H7 (cell line): ENCODE measurements at places on chromosomes 2 and 18. TPM values are rescaled to one million over a fixed set of nuclear protein-coding genes. Genes with fewer than 3 reads are reported as not detected.
A peak's percentile ranks its signal among the peaks of the same experiment; 100 is the strongest.

Gene GPR35
- total RNA-seq: 0.07 TPM in 1 of 2 replicates, not detected in the other

Gene DUSP2
- total RNA-seq: 2.0 and 3.6 TPM in 2 replicates

Gene AGAP1
- total RNA-seq: 12.6 and 17.1 TPM in 2 replicates

Gene REEP1
- 0.48 and 0.59 TPM in 2 replicates for total RNA-seq

Gene SIX3
- total RNA-seq: 1.7 and 3.0 TPM in 2 replicates

Gene NOL4
- 0.07 and 0.66 TPM in 2 replicates for total RNA-seq

Gene IL36G
- 0.37 TPM in 1 of 2 replicates, not detected in the other for total RNA-seq

Gene CASP10
- total RNA-seq: 5.1 and 5.4 TPM in 2 replicates

Gene KCNE4
- not detected in 2 replicates for total RNA-seq

Gene CD207
- total RNA-seq: not detected in 2 replicates

Gene RFTN2
- 3.2 and 3.4 TPM in 2 replicates for total RNA-seq

Gene MATN3
- 1.8 and 3.6 TPM in 2 replicates for total RNA-seq

- DNase-seq: no peak
These were observed 5.8 kb downstream of the PCARE start for GRCh38 chr2:29068513-29068912.

DNA sequence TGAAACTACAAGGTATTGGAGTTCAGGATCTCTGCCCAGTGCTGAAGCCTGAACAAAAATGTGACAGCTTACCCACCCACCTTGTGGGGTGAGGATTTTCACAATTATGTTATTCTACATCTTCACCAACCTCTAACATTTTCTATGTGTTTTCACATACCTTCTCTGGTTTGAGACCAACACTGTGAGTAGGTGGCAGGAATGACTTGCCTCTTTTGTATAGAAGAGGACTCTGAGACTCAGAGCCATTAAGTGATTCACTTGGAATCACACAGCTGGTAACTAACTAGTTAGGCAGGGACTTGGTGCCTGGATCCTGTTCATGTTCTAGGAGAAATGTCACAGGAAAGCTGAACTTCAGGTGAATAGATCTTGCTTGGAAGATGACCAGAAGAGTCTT lies 14.8 kb upstream of the SRBD1 start:
- DNase-seq: no peak

- no peak for DNase-seq
These were observed 179.5 kb downstream of the PHLPP1 start for GRCh38 chr18:62894681-62895390.

- no peak for DNase-seq
These were observed 835.9 kb downstream of the GALR1 start for GRCh38 chr18:78085241-78086185.

DNA sequence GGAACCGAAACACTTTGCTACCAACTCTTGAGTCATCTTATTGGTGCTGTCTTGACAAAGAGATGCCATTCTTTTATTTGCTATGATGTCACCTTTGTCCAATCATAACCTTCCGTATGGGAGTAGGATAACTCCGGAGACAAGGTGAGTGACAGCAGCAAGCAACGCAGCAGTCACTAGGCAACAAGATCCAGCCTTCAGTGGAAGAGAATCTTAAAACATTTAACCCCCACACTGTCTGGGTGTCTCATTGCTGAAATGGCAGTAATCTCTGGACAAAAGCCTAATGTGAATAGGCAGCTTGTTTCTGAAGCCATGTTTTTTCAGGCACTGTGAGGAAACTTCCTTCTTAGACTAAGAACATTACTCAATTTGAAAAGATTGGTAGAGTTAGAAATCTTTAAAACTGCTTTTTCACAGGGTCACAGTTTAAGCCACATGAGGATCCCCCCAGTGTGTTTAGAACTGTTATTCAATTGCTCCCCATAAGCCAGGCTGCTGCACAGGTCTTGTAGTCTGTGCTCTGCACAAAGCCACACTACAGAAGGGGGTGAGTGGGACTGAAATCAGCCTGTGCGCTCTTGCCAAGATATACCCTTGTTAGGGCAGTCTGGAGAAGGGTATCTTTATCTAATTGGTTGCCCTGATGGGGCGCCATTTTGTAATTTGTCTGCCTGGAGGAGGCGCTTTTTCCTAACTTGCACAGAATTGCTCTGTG lies 131.5 kb upstream of the STON1 start:
- DNase-seq: no peak

DNA sequence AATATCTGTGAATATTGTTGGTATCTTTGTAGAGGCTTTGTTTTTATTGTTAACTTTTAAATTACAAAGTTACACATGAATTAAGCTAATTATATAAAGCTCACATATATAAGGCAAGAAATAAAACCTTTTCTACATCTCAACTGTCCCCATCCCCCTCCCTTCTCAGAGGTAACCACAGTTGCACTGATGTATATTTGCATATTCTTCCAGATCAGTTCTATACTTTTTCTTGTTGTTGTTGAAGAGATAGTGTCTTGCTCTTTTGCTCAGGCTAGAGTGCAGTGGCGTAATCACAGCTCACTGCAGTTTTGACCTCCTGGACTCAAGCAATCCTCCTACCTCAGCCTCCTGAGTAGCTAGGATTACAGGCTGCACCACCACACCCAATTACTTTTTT lies 36.0 kb upstream of the CDC42EP3 start:
- DNase-seq: no peak

- no peak for DNase-seq
These were observed 138.9 kb upstream of the SETBP1 start for GRCh38 chr18:44541781-44542180.

- no peak for DNase-seq
These were observed 76.9 kb upstream of the AGAP1 start for GRCh38 chr2:235416858-235417499.

DNA sequence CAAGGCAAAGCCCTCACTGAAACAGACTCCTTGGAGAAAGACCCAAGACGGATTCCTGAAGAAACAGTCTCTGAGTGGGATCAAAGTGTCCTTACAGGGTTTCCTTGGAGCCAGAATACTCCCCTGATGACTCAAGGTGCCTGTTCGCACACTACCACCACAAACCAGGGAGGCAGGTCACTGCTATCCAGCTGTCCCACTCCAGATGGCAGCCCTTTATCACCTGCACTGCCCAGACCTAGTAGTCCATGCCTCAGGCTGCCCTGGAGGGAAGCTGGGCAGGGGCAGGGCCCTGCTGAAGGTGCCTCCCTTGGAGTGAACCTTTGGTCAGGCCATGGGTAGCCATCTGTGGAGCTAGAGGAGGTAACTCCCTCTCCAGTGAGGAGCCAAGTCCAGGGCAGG lies 34.1 kb downstream of the TRABD2A start:
- DNase-seq: no peak

GRCh38 chr2:70946832-70947442 lies 11.2 kb downstream of the ATP6V1B1 start:
- peak; percentile 79 for DNase-seq

GRCh38 chr18:36064027-36064808 lies 3.1 kb downstream of the RPRD1A start:
- peak; percentile 47 for DNase-seq

DNA sequence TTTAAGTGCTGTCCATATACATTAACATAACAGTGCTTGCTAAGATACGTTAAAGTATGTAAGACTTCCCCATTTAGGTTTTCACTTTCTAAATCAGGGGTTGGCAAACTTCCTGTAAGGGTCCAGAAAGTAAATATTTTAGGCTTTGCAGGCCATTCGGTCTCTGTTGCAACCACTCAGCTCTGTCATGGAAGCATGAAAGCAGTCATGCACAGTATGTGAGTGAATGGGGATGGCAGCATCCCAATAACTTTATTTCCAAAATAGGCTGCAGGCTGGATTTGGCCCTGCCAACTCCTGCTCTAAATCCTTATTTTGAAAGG lies 128.7 kb downstream of the PLA2R1 start:
- DNase-seq: no peak

DNA sequence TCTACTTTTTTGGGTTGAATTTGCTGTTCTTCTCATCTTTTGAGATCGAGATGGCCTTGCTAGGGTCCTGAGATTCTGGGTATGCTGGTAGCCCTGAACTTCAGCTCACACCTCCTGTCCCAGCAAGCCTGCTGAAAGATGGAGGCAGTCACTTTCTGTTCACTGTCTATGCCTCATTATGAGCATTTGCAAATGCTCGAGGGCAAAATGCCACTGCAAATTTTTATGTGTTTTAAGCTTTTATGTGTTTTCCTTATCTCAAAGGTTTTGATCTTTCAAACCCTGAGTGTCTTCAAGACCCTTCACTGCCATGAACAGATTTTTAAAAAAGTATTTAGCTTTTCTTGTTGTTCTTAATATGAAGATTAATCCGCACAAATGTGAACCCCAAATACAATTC lies 766.7 kb upstream of the HS6ST1 start:
- DNase-seq: no peak

- DNase-seq: peak; percentile 67
These were observed 1.2 kb downstream of the EPB41L3 start for GRCh38 chr18:5542515-5543035.

DNA sequence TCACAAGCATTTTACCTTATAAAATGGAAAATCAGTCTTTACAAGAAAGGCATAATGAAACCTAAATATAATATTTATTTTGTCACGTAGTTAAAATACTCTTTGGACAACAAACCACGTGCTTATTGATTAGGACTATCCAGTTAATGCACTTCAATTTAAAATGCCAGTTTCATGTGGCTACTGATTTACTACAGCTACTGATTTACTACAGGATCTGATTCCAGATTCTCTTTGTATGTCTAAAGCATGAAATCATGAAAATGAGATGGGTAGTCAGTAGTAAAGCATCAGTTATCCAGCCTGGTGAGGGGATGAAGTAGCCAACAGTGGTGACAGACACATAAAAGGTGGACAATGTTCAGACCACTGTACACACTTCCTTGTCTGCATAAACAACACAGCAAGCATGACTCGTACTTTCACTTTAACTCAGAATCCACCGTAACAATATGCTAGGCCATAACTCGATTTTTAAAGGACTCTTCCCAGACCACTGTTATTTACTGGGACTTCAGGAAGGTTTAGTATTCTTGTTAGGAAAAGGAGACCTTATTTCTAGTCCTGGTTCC lies 24.9 kb downstream of the ACAA2 start:
- no peak for DNase-seq

- no peak for DNase-seq
These were observed 115.4 kb downstream of the BMPR2 start for GRCh38 chr2:202491514-202491913.

DNA sequence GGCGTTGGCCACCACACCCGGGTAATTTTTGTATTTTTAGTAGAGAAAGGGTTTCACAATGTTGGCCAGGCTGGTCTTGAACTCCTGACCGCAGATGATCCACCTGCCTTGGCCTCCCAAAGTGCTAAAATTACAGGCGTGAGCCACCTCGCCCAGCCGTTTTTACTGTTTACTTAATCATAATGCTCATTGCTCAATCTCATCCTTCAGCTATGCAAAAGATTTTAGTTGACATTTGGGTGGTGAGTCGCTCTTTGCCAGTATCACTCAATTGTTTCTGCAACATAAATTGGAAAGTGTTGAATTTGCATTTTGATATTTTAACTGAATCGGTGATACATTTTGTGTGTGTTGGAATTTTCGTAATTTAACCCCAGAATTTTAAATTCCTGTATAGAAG lies 7.8 kb upstream of the ZNF532 start:
- DNase-seq: no peak

DNA sequence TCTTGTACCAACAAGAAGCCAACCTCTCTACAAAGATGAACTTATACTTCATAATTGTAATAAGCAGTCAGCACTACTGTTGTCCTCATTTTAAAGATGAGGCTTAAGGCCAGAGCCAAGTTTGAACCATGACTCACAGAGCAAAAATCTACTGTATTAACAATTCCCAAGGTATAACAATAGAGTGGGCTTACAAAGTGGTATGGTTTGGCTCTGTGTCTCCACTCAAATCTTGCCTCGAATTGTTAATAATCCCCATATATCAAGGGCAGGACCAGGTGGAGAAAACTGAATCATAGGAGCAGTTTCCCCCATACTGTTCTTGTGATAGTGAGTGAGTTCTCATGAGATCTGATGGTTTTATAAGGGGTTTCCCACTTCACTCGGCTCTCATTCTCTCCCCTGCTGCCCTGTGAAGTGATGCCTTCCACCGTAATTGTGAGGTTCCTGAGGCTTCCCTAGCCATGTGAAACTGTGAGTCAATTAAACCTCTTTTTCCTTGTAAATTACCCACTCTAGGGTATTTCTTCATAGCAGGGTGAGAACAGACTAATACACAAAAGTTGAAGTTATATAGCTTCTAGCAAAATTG lies 19.5 kb downstream of the MRPL44 start:
- no peak for DNase-seq

DNA sequence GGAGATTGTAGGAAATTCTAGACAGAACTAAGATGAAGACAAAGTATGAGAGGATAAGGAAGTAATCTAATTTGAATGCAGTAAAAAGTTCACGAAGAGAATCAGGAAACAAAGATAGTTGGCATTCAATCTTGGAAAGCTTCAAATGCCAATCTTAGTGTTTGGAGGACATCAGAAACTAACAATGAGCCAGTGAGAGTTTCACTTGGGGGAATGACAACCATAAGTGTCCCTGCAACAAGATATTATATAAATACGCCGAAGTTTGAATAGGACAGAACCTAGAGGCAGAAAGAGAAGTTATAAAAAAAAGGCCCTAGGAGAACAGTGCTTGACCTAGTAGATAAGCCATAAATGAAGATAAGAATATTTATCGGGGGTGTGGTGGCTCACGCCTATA lies 11.1 kb downstream of the SNRPG start:
- no peak for DNase-seq

DNA sequence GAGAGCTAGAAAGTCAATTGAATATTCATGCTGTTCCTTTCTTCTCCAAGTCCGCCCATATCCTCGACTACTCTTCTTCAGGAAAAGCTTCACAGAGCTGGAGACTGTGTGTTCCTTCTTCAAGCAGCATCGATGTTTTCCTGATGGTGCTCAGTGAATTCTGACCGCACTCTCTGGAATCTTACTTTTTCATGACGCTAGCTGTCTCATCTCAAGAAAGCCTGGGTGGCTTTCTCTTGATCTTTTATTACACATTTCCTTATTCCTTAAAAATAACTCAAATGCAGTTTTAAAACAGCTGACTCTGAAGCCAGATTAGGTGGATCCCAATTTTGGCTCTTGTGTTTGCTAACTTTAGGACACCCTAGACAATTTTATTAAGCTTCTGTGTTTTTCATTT lies 1245.1 kb upstream of the LRRTM1 start:
- DNase-seq: no peak

- DNase-seq: no peak
These were observed 328.2 kb downstream of the SETBP1 start for GRCh38 chr18:45008694-45009413.

DNA sequence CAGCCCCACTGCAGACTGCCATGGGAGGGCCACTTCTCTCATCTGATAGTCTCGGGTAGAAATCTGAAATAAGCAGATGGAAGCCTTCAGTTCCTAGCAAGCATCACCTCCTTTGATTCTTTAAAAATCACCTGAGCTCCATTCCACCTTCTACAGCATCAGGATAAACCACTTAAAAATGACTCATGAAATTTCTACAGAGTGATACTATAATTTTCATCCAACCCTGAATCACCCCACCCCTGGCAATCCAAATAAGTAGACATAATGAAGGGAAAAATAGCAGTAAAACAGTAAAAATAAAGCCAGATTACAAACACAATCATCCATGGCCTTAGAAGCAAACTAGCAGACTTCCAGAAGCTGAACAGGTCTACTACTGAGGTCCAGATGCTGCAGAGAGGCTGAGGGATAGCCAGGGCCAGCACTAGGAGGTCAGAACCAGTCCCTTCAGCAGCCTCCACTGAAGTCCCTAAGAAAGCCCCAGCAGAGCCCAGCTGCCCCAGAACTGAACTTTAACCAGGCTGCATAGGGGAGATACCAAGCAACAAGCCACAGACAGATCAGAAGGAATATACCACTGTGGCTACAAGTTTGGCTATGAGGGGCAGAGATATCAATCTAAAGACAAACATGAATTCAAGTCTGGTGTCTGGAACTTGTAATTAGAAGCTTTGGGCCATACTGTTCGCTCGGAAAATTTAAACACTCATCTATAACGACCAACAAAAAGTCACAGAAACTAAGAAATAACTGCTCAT lies 54.7 kb upstream of the RNU4ATAC start:
- no peak for DNase-seq
